ENCODE measurements at places on chromosomes 5 and 9. TPM values are rescaled to one million over a fixed set of nuclear protein-coding genes. Genes with fewer than 3 reads are reported as not detected.

The TICAM2 gene
- total RNA-seq = 0.87 TPM

DNA sequence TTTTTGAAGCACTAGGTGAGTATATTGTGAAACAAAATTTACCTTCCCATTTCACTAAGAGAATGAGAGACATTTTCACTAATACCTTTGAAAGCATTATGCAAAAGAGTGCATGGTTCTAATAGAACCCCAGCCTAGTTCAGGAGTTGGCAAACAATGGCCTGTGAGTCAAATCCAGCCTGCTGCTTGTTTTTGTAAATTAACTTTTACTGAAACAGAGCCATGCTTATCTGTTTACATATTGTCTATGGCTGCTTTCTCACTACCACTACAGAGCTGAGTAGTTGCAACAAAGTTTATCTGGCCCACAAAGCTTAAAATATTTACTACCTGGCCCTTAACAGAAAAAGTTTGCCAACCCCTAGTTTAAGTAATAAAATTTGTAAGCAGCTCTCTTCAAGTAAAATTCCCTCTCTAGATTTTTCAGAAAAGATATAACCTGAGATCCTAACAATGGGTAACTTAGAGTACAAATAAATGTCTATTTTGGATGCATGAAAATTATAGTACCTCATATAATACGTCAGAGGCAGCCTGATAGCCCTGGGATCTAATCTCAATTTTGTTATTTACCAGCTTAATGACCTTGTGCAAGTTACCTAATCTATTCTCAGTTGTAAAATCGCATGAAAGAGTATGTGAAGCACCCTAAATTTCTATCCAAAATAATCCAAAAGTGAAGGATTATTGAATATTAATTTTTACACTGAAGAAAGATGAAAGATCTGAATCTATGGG, 50.7 kb upstream of the ARL15 start:
- DNase-seq = no peak

The ARHGEF28 gene
- not detected for total RNA-seq

GRCh38 chr9:127689329-127690000, 17.3 kb upstream of the CFAP157 start:
- no peak for DNase-seq

The LRRC19 gene
- not detected for total RNA-seq

The PCAT7 gene
- 2.5 TPM for total RNA-seq

DNA sequence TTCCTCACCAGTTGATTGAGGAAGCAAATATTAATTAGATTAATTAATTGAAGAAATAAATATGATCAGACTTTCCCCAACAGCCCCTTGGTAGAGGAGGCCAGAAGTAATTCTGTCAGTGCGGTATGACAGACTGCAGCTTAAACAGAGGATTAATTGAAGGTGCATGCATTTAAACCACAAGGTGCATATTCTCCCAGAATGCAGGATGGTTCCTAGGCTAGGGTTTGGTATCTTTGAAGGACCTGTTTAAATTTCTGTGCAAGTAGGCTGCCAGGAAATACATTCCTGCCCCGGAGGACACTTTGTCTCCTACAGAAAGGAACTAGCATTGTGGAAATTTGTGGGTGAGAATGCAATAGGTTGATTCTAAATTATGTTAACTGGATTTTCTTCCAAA, 50.5 kb upstream of the PALM2AKAP2 start:
- DNase-seq = no peak

GRCh38 chr5:130277522-130277921, 373.3 kb downstream of the CHSY3 start:
- DNase-seq = no peak

DNA sequence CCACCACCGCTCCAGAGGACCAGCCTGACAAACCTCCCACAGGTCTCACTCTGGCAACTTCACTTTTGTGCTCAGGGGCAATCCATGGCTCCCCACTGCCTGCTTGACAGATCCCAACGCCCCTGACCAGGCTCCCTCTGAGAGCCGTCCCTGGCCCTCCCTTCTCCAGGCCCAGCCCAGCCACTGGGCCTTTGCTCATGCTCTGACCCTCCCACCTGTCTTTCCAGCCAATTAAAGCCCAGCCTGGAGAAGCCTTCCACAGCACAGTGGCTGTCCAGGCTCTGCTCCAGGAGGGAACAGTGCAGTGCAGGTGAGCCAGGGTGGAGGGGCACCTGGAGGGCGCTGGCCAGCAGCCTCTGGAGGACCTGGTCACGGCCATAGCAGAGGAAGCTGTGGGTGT, 3.3 kb downstream of the ENTPD2 start:
- no peak for DNase-seq

The TXNDC8 gene
- not detected for total RNA-seq

The CCDC127 gene
- total RNA-seq = 12.4 TPM

- DNase-seq = no peak
Measured at GRCh38 chr5:57349214-57349613, 133.4 kb downstream of the ACTBL2 start.

- DNase-seq = no peak
Measured at GRCh38 chr5:17186256-17186655, 31.2 kb upstream of the BASP1 start.

DNA sequence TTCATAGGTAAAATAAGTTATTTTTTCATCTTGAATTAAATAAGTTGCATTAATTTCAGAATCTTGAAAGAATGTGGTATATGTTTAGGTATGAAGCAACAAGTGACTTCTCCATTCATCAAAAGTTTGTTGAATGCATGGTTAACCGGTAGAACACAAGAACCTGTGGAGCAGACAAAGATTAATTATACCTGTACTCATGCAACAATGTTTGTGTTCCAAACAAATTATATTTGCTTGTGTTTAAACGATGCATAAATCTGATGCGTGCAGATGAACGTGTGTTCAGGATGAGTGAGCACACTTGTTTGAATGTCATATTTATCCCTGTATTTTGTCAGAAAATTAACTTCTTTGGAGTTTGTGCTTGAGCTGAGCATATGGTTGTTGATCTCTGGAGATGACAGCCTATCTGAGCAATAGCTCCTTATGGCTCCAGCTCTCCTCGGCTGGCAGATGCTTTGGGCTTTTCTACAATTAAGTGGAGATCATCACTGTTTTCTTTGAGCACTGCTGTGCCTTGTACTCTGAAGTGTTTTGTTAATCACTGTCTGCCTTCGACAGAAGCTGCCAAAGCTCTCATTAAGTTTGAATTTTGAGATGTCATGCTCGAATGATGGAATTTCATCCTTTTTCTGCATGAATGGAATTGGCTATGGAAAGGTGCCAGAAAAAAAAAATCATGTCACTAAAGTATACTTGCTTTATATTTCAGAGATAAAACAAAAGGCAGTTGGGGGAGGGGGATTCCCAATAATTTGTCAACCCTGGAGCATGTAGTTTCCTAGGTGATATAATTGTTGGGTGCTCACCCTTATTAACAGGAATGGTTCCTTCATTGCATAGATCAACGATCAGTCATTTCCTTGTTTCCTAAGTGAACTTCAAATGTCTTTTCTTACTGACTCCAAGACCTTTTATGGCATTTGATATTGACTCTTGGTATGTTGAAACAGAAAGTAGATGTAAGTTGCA, 502.5 kb upstream of the ARRDC3 start:
- DNase-seq = no peak

The MED27 gene
- 29.9 TPM for total RNA-seq

The TAS2R1 gene
- total RNA-seq = not detected

The CORO2A gene
- total RNA-seq = 3.2 TPM

The DAB2IP gene
- total RNA-seq = 11.2 TPM

DNA sequence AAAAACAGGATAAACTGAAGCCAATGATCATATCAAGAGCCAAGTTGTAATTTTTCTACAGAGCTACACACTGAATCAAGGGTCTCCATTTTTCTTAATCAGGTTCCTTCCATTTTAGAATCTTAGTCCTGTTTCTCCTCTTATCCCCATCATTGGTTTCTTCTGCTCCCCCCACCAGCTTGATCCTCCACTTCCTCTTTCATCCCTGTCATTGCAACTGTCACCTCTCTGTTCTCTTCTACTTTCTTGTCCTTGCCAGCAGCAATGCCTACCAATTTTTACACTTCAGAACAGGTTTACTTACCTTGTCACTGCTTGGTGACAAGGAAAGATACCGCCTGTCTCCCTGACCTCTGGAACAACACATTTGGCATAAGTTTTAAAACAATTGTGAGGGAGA, 97.3 kb downstream of the CFAP90 start:
- DNase-seq = no peak

The NDUFA8 gene
- 53.6 TPM for total RNA-seq

The IRX1 gene
- not detected for total RNA-seq

DNA sequence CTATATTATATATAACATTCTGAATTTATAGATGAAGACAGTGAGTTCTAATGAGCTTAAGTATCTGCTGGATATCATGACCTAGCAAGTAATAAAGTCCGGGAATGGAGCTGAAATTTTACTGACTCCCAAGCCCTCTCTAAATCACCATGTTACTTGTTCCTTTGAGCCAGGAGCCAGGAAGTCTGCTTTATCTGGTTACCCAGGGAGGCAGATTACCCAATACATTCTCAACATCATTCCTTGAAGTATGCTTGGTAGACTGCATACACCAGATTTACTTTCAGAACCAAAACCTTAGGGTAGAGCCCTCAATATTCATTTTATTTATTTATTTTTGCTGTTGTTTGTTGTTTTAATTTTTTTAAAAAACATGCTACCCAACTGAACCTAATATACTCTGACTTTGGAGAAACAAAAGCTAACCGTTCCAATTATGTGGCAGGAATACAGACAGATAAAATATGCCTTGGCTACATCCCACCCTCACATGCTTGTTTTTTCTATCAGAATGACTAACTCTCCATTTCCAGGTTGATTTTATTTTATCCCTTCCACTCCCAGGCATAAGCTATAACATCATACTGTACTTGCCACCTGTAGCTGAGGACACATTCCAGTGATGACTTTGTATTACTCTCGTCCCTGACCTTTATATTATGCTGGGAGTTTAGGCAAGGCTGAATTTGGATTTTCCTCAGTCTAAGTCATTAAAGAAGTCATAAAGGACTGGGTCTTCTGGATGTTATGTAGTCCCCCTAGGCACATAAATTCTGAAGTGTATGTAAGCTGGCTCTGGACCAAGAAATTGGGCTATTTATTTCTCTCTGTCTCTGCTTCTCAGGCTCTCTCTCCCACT, 82.0 kb downstream of the YIPF5 start:
- no peak for DNase-seq

GRCh38 chr9:68819065-68819464, 114.0 kb downstream of the PIP5K1B start:
- no peak for DNase-seq

- no peak for DNase-seq
Measured at GRCh38 chr5:32712481-32713360, 1.6 kb downstream of the NPR3 start.

- DNase-seq = no peak
Measured at GRCh38 chr5:96001262-96001661, 39.6 kb upstream of the ELL2 start.

- no peak for DNase-seq
Measured at GRCh38 chr9:2072752-2073405, 57.7 kb downstream of the SMARCA2 start.

The UBTD2 gene
- total RNA-seq = 19.8 TPM

DNA sequence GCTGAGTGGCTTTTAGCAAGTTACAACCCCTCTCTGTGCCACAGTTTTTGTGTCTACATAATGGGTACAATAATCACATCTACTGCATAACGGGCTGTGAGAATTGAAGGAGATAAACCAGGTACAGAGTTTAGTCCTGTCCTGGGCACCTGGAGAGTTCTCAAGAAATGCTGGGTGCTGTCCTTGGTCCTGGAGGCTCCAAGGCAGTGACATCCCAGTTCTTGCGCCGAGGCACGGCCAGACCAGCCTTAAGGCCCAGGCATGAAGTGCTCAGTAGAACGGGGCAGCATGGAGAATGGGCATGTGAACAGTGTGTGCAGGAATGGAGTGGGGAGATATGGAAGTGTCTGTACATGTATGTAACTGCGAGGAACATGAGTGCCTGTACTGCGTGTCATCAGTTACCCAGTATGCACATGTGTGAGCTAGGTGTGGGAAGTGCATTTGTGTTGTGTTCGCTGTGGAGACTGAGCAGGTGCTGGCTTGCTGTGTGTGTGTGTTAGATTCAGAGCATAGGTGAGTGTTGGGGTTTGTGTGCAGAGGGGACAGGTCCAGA, 6.3 kb upstream of the UNC5A start:
- peak; percentile 15 for DNase-seq

- DNase-seq = no peak
Measured at GRCh38 chr5:119302916-119303897, 52.6 kb upstream of the TNFAIP8 start.

DNA sequence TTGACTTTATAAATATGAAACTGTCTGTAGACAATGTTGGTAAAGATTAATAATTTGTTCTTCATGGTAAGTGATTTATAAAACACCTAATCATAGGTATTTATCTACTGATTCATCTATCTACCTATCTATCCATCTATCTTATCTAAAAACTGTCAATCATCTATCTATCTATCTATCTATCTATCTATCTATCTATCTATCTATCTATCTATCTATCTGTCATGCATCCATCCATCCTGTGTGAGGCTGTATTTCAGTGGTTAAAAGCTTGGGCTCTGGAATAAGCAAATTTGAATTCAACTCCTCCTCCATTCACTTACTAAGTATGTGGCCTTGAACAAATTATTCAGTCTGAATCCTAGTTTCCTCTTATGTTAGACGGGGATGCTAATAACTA, 161.9 kb upstream of the GNA14 start:
- no peak for DNase-seq

DNA sequence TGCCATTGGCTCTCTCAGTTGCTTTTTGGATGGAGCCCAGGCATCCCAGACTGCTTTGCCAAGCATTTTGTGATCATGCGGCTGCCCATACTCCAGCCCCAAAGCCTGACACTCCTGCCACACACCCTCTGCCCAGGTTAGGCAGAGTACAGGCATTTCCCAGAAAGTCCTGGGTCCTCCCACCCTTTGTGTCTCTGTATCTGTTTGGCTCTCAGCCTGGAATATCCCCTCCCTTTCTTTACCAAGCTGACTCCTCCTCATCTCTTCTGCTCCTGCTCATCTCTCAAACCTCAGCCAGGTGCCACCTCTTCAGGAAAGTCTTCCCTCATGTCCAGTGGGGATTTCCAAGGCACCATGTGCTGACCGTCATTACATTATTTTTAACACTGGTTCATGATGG, 14.3 kb upstream of the SH3RF2 start:
- no peak for DNase-seq

- no peak for DNase-seq
Measured at GRCh38 chr5:33843579-33843978, 48.2 kb downstream of the ADAMTS12 start.
